Glomerular endothelial cell (primary cell): ENCODE measurements at places on chromosomes 3 and 15. TPM values are rescaled to one million over a fixed set of nuclear protein-coding genes. Genes with fewer than 3 reads are reported as not detected.

Gene THRB
- total RNA-seq, result 0.06 and 1.6 TPM in 2 replicates

Gene ZNF280D
- 18.8 and 24.8 TPM in 2 replicates for total RNA-seq

Gene LTK
- 0.24 and 0.70 TPM in 2 replicates for total RNA-seq

Gene SI
- not detected in 2 replicates for total RNA-seq

Gene GPR149
- total RNA-seq, result not detected in 2 replicates

DNA sequence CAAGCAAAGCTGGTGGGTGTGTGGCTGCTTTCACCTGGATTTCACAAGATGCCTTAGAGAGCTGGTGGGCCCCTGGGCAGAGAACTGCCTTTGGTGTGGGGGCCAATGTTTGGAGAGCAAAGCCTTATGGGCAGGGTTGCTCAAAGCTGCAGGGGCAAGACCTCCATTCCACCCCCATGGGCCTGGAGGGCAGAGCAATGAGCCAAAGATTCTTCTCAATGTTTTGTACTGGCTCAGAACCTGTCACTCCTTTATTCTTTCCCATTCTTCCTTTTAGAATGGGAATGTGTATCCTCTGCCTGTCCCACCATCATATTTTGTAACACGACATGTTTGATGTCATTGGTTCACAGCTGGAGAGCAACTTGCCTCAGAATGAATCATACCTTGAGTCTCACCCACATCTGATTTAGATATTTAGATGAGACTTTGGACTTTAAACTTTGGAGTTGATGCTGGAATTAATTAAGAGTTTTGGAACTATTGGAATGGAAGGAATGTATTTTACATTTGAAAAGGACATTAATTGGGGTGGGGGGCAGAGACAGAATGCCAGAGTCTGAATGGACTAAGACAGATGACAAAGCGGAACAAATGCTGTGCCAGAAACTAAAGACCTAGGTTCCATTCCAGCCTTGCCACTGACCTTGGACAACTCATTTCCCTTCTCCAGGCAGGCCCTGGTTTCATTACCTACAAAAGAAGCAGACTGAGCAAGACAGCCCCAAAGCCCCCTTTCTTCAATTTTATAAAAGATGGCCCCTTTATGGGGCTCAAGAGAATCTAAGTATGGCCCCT lies 72.9 kb downstream of the DAPK2 start:
- DNase-seq, result no peak

DNA sequence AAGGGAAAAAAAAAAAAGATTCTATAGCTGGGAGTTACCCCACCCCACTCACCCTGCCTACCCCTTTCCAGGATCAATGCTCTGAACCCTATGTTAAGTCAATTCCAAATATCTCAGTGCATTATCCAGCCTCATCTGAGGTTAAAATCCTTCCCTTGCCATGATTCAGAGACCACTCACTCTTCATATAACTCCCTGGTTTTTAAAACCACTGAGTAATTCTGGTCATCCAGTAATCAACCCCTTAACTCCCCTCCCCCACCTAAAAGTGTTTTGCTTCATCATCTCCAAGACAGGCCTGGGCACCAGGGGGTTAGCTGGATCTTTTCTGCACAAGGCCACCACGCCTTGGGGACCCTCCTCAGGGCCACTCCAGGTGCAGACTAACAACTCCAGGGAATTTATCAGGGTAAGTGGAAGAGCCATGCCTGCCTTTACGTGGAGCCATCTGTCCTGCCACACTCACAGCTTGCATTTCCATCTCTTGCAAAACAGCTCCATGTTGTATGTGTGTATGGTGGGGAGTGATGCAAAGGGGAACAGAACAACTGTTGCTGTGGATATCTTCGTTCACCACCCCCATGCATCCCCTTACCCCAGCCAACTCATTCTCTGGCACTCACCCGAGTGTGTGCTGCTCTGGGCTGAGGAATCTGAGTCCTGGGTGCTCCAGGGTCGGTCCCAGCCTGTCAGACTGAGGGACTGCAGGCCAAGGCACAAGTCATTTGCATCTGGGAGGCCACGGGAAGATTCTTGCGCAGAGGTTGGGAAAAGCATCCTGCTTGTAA lies 30.7 kb upstream of the RPS17 start:
- DNase-seq, result no peak

GRCh38 chr3:99394831-99395778 lies 243.3 kb upstream of the COL8A1 start:
- DNase-seq, result no peak

GRCh38 chr3:39641274-39641673 lies 168.1 kb upstream of the MYRIP start:
- DNase-seq, result no peak

DNA sequence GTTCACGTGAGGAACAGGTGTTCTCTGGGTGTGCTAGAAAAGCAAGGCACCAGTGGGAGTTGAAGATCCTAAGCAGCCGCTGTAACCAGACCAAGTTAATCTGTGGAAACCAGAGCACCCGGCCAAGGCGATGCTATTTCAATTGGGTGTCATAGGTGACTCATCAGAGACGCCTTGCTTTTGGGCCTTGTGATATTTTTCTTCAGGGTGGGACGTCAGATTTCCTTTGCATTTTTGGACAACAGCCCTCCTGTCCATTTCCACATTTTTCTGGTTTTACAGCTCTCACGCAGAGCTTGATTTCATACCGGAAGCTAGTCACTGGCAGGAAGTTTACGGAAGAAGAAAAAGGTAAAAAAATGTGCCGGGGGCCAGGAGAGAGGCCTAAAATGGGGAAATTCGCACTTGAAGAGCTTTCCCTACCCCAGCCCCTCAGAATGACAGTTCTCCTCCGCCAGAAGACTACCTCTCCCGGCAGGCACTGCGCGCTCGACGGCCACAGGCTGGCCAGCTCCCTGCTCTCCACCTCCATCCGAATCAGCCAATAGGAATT lies 471 bp upstream of the KBTBD8 start:
- no peak for DNase-seq

GRCh38 chr3:22170370-22170769 lies 419.4 kb upstream of the ZNF385D start:
- no peak for DNase-seq

GRCh38 chr3:138774529-138775253 lies 60.0 kb downstream of the PIK3CB start:
- DNase-seq, result peak; percentile 87

DNA sequence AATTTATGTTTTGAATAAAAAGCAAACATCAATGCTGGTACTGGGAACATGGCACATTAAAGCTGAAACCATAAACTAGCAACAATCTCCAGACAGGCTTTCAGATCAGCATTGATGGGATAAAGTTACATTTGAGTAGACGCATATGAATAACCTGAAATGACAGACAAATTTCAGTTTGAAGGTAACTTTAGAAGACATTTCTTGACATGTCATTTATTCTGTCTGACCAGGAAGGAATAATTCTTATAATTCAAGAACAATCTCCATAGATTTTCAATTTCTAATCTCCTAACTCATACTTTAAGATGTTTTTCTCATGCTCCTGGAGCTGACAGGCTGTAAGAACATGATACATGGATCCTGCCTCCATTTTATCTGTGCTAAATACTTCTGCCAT lies 69.8 kb downstream of the PLCH1 start:
- no peak for DNase-seq
